ENCODE measurements at places on chromosomes 16 and 17. TPM values are rescaled to one million over a fixed set of nuclear protein-coding genes. Genes with fewer than 3 reads are reported as not detected.
A peak's percentile ranks its signal among the peaks of the same experiment; 100 is the strongest.

DNA sequence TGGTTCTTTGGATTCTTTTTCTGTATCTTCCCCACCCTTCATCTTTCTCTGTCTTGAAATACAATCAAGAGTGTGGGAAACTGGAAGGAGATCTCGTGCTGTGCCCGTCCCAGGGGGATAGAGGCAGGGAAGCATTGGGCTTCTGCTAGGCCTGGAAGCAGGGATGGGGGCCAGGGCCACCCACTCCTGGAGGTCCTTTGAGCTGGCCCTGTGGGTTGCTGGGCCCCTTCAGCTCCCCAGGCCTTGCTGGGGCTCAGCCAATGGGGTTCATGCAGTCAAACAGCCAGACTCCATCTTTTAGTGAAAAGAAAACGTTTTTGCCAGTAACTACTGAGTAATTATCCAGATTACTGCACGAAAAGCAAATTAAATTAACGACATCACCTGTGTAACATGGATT is 67.8 kb downstream of the CCDC182 start:
- no peaks in the 10 kb centered on the region for H3K4me1 ChIP-seq
- no peaks in the 10 kb centered on the region for H3K27me3 ChIP-seq
- no peak for DNase-seq
- H3K36me3 ChIP-seq = peaks cover 57% of the 10 kb centered on the region
- H3K27ac ChIP-seq = no peak overlapping the region
- H3K4me3 ChIP-seq = no peak overlapping the region

The SPATA22 gene
- polyA plus RNA-seq = not detected

GRCh38 chr17:42463976-42464400 is 5.3 kb downstream of the ATP6V0A1 start:
- H3K4me3 ChIP-seq = no peak overlapping the region
- peaks cover 89% of the 10 kb centered on the region for H3K4me1 ChIP-seq
- peak overlapping the region; percentile 47 for H3K27ac ChIP-seq
- H3K36me3 ChIP-seq = peaks cover 43% of the 10 kb centered on the region

- H3K27ac ChIP-seq = no peak overlapping the region
- DNase-seq = no peak
Observed at GRCh38 chr16:27238591-27238990, 30.0 kb downstream of the NSMCE1 start.

- no peak overlapping the region for H3K4me3 ChIP-seq
- peaks cover 81% of the 10 kb centered on the region for H3K36me3 ChIP-seq
- H3K27me3 ChIP-seq = no peaks in the 10 kb centered on the region
- peaks cover under 1% of the 10 kb centered on the region for H3K4me1 ChIP-seq
Observed at GRCh38 chr17:41977991-41978390, 11.4 kb downstream of the CNP start.

The KRT33B gene
- not detected for polyA plus RNA-seq

GRCh38 chr17:60102632-60103096 is 23.9 kb upstream of the HEATR6 start:
- H3K27ac ChIP-seq = no peak overlapping the region
- no peaks in the 10 kb centered on the region for H3K4me1 ChIP-seq
- no peak overlapping the region for H3K4me3 ChIP-seq
- H3K36me3 ChIP-seq = no peaks in the 10 kb centered on the region
- no peak for DNase-seq

DNA sequence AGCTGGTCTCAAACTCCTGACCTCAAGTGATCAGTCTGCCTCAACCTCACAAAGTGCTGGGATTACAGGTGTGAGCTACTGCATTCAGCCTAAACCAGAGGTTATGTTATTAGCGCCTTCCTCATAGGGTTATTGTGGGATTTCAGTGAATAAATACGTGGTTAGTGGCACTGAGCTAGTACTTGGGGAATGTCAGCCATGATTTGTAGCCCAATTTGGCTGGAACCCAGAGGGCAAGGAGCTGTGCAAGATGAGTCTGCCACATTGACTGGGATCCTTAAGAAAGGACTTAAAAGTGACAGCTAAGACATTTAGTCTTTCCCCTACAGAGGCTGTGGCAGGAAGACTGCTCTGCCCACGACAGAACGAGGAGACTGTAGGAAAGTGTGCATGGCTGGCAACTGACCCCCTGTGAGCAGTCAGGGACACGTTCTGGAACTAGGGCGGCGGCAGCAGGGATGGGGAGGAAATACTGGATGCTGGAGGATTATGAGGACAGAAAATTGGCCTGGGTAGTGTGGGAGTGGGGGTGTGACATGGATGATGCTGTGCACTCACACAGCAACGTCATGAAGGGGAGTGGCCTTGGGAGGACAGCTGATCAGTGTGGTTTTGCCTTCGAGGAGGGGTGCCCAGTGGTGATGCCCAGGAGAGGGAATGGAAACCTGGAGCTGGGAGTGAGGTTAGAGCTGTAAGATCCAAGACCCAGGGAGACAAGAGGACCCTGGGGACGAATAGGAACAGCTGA is 14.6 kb downstream of the ATP5PD start:
- peak overlapping the region; percentile 2 for H3K4me3 ChIP-seq
- no peaks in the 10 kb centered on the region for H3K27me3 ChIP-seq
- peak; percentile 54 for DNase-seq
- no peaks in the 10 kb centered on the region for H3K36me3 ChIP-seq
- H3K27ac ChIP-seq = no peak overlapping the region

The LDHD gene
- polyA plus RNA-seq = 12.1 TPM

GRCh38 chr17:61401389-61402072 is 1.9 kb downstream of the TBX2 start:
- no peaks in the 10 kb centered on the region for H3K27me3 ChIP-seq
- peak overlapping the region; percentile 93 for H3K4me3 ChIP-seq
- peaks cover 4% of the 10 kb centered on the region for H3K36me3 ChIP-seq
- H3K27ac ChIP-seq = no peak overlapping the region
- no peak for DNase-seq

DNA sequence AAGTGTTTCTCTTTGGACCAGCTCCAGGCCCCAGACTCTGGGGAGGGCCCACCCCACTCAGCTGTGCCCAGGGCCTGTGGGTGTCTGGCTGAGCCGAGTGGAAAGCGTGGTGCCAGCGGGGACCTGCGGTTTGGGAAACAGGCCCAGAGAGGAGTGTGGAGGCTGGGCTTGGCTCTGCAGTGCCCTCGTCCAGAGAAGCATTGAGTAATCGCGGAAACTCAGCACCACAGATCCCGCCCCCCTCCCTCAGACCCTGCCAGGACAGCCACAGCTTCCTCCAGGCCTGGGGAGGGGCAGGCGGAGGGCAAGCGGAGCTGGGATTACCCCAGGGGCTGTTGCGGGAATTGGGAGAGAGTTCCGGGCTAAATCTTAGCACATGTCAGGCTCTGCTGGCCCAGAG is 14.6 kb upstream of the PITPNA start:
- H3K36me3 ChIP-seq = no peaks in the 10 kb centered on the region
- peak overlapping the region; percentile 25 for H3K27ac ChIP-seq
- DNase-seq = peak; percentile 57
- H3K4me1 ChIP-seq = peaks cover 60% of the 10 kb centered on the region

The KRTAP16-1 gene
- polyA plus RNA-seq = not detected

The RHOT2 gene
- polyA plus RNA-seq = 76.9 TPM

DNA sequence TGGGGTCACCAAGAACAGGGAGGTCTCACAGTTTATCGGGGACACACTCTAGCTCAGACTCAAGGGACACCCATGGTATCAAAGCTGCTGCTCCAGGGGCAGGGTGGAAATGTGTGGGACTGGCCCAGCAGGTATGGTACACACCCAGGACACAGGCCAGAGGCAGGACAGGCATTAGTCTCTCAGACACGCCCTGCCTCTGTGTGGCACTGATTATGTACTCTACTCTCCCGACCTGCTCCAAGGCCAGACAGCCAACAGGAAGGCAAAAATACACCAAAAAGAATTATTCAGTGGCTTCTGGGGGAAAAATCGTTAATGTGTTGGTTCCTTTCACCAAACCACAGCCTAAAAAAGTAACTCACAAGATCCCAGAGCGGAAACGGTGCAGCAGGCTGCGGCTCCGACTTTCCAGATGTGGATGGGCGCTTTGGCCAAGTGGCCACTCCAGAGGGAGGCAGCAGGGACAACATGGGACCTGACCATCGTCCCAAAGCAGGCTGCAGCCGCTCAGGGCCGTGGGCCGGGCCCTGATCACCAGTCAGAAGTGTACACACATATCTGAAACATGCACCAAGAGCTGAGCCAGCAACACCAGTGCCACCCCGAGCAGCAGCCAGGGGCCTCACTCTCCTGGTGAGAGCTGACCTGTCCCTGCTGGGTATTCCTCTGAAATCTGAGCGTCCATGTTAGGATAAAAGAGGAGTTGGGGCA is 1.0 kb upstream of the SIRT7 start:
- H3K27ac ChIP-seq = no peak overlapping the region
- peaks cover 35% of the 10 kb centered on the region for H3K4me1 ChIP-seq
- no peak for DNase-seq
- H3K36me3 ChIP-seq = peaks cover 50% of the 10 kb centered on the region
- H3K27me3 ChIP-seq = no peaks in the 10 kb centered on the region

The KCTD2 gene
- polyA plus RNA-seq = 35.2 TPM

The ADORA2B gene
- polyA plus RNA-seq = 20.0 TPM

- H3K4me1 ChIP-seq = no peaks in the 10 kb centered on the region
- no peaks in the 10 kb centered on the region for H3K27me3 ChIP-seq
- H3K27ac ChIP-seq = no peak overlapping the region
- H3K36me3 ChIP-seq = peaks cover 88% of the 10 kb centered on the region
Observed at GRCh38 chr17:49031965-49032928, 35.1 kb downstream of the IGF2BP1 start.

DNA sequence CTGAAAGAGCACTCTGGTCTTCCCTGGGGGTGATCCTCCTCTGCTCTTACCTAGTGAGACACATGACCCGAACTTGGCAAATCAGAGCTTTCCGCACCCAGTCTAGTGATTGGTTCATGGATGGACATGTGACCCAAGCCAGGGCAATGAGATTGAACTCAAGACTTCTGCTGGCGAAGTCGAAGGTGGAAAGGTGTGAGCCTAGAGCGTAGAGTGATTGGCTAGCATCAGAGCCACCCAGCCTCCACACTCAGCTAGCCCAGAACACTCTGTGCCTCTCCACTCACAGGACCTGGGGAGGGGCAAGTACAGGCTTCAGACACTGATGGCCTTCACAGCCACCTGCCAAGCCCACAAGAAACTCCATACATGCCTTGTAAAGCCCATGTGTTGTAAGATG is 17.6 kb downstream of the ATPAF2 start:
- no peak overlapping the region for H3K27ac ChIP-seq
- H3K4me1 ChIP-seq = peaks cover 30% of the 10 kb centered on the region
- no peaks in the 10 kb centered on the region for H3K27me3 ChIP-seq
- H3K4me3 ChIP-seq = no peak overlapping the region
- H3K36me3 ChIP-seq = peaks cover 11% of the 10 kb centered on the region

The RAB40C gene
- 7.7 TPM for polyA plus RNA-seq

The TLCD1 gene
- polyA plus RNA-seq = 14.9 TPM

DNA sequence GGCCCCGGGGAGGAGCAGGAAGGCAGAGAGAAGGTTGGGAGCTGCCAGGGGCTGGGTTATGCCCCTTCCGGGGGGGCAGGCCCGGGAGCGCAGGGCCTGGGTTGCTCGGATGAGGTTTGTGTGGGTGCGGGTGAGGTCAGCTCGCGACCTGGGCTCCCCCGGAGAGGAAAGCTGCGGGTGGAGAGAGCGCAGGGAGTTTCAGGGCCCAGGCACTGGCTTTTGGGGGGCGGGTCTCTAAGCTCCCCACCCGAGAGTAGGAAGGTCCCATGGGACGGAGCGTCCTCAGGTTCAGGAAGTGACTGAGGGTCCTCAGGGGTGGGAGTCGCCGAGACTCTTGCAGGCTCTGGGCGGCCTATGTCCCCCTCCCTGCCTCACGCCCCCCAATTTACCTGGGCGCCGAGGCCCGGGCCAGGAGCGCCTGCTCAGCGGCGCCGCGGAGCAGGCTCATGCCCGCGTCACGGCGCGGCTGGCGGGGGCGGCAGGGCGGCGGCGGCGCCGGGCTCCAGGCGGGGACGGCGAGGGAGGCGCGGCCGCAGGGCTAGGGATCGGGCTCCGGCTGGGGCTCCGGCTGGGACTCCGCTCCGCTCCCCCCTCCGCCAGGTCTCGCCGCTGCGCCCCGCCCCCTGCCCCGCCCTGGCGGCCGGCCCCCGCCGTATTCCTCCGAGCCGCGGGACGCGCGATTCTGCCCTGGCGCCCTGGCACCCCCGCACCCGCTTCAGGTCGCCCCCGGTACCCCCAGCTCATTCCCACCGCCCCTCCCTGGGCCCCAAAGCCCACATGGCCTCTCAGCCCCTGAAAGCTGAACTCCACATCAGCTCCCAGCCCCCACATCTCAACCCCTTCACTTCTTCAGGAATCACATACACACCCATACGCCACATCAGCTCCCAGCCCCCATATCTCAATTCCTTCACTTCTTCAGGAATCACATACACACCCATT is at the start of gene DOK4:
Gene DOK4, minus strand, starts transcription at position 578 of the 942 bp plus-strand sequence. CDS start 6,986 bp downstream, outside the sequence.
- peaks cover 6% of the 10 kb centered on the region for H3K27me3 ChIP-seq
- H3K27ac ChIP-seq = peak within 1 kb of the TSS; percentile 56
- H3K36me3 ChIP-seq = no peaks in the 10 kb centered on the region

GRCh38 chr17:21201298-21201595 is 12.7 kb downstream of the TMEM11 start:
- H3K4me1 ChIP-seq = no peaks in the 10 kb centered on the region
- no peak for DNase-seq
- H3K36me3 ChIP-seq = peaks cover 33% of the 10 kb centered on the region
- H3K27me3 ChIP-seq = no peaks in the 10 kb centered on the region
- H3K27ac ChIP-seq = no peak overlapping the region

DNA sequence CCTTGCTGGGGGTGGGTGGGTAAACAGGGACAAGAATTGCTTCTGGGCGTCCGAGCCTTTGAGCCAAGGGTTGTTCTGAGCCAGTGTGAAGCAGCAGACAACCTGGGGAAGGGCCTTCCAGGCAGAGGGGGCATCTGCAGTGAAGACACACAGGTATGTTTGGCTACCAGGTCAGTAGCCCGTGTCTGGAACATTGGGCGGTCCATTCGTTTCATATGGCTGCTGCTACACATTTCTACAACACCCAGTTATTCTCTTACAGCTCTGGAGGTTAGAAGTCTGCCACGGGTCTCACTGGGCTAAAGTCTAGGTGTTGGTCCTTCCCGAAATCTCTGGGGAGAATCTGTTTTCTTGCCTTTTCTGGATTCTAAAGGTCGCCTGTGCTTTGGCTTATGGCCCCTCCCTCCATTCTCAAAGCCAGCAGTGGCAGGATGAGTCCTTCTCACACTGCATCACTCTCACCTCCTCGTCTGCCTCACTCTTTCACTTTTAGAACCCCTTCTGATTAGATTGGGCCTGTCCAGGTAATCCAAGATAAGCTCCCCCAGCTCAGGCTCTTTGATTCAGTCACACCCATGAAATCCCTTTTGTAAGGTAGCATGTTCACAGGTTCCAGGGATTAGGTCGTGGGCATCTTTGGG is 136.1 kb downstream of the CLEC16A start:
- H3K27me3 ChIP-seq = no peaks in the 10 kb centered on the region
- peaks cover 22% of the 10 kb centered on the region for H3K4me1 ChIP-seq
- DNase-seq = no peak
- peaks cover 2% of the 10 kb centered on the region for H3K36me3 ChIP-seq

DNA sequence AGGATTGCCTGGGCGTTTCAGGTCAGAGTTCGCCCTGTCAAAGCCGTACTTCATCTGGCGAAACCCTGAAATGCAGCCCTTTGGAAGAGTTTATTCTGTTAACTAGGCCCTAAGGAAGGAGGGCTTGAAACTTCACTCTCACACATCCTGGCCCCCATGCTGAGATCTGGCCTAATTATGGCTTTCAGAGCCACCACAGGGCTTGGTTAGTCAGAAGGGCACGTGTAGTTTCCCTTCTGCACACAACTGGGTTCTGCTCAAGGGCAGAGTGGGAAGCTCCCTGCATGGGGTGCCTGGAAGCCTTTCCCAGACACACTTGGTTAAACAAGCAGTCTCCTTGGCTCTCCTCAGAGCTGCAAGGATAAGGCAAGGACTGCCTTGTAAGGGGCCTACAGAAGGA is 397.3 kb downstream of the SHISA9 start:
- H3K27me3 ChIP-seq = 0 out of 2 replicates have a peak, but pooled peaks cover 1% of the 10 kb centered on the region
- H3K4me1 ChIP-seq = peaks cover 18% of the 10 kb centered on the region
- no peak overlapping the region for H3K27ac ChIP-seq
- H3K4me3 ChIP-seq = no peak overlapping the region
- DNase-seq = no peak

- H3K4me1 ChIP-seq = 0 out of 2 replicates have a peak, but pooled peaks cover 6% of the 10 kb centered on the region
- H3K27ac ChIP-seq = no peak overlapping the region
- no peaks in the 10 kb centered on the region for H3K27me3 ChIP-seq
Observed at GRCh38 chr16:920717-921116, 50.1 kb downstream of the LMF1 start.
